GM19239 (cell line): ENCODE measurements at places on chromosomes 7 and 10.

GRCh38 chr7:37467002-37467401, 18.3 kb upstream of the ELMO1 start:
- DNase-seq: no peak

DNA sequence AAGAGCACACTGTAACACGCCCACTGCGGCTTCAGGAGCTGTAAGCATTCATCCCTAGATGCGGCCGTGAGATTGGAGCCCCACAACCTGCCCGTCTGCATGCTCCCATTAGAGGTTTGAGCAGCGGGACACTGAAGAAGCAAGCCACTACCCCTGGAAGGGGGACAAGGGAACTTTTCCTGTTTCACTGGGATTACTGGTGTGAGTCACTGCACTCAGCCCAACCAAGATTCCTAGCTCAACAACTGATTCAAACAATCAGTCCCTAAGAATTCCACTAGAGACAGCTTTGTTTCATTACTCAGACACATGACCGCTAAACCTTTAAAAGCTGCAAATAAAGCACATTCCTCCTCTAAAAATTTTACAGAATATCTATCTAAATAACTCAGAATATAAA, 69.8 kb downstream of the ORC5 start:
- DNase-seq: no peak

GRCh38 chr7:65307651-65308299, 65.9 kb upstream of the ZNF92 start:
- peak; percentile 21 for DNase-seq

GRCh38 chr7:83588602-83589240, 60.2 kb downstream of the SEMA3E start:
- DNase-seq: no peak

DNA sequence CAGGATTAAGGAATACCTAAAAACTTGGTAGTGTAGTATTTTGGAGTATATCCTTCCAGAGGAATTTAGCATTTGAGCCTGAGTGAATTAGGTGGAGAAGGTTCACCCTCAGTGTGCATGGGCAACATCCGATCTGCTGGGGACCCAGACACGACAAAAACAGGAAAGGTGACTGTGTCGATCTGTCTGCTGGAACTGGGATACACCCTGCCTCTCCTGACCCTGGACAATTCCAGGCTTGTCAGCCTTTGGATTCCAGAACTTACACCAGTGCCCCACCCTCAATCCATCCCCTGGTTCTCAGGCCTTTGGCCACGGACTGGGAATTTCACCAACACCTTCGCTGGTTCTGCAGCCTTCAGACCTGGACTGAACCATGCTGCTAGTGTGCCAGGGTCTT, 41.9 kb downstream of the PTPRE start:
- no peak for DNase-seq

GRCh38 chr7:128887169-128888038, 23.1 kb downstream of the KCP start:
- no peak for DNase-seq

DNA sequence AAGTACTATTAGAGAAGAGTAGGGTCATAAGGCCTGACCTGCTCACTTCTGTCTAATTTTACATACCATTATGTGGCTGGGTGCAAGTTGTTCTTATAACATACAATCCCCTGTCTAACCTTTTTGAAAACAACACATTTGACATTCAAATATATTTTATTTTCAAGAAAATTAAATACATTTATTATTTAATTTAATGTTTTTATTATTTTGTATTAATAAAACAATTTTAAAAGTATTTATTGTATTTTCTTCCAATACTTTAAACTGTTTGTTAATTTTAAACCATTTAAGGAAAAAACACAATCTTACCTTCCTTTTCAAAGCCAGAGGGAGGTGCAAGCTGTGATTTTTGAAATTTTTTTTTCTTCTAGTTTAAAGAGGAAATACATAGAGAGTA, 232.8 kb downstream of the KCND2 start:
- DNase-seq: no peak

DNA sequence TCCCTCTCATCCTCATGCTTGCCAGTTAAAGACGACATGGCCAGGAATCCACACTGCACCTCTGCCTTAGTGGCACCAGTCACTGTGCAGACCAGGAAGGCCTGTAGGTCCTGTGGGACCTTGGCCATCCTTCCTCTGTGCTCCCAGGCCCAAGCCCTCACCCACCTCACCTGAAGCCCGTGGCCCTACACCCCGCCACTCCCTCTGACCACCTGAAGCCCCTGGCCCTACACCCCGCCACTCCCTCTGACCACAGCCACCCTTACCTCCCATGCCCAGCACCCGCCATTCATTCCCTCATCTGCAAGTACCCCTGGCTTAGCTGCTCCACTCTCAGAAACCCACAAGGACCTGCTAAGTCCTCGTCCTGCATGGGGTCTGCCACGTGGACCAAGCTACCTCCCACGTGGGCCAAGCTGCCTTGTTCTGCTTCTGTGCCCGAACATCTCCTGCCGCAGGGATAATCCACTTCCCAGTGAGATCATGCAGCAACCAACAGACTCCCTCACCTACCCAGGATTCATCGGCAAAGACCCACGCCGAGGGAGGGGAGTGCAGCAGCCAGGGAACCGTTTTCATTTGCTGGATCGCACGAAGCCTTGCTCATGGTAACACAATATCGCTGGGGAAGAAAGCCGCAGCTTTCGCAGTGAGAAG, 151.2 kb downstream of the TCERG1L start:
- no peak for DNase-seq

GRCh38 chr7:21462081-21462480, 34.2 kb downstream of the SP4 start:
- no peak for DNase-seq

DNA sequence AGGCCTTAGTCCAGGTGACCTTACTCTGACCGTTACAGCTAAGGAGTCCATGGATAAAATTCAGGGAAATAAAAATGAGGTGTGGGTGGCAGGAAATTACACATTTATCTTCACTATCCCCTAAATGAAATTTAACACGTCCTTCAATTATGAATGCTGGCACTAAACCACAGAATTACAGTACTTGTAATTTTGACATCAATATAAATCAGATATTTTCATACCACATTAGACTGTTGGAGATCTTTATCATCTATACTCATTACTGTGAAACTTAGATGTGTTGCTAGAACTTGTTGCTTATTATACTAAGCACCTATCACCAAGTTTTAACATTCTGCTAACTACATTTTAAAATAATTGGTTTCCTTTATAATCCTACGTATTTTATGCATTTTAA, 51.1 kb downstream of the IGF2BP3 start:
- no peak for DNase-seq

DNA sequence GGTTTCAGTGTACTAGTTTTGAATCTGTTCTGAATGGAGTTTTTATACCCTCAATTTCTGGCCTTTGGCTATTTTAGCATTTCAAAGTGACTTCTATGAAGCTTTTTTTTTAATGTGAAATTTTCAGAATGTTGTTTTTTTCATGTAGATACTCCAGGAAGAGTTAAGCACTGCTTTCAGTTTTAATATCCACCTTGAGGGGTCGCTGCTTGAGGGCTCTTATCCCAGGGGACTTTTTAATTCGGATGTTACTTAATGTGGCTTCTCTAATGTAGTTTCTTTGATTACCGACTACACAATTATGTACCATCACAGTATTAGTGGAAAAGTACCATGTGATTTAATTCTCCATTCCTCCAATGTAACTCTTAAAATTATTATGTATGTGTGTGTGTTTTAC, 5.2 kb downstream of the IFIT5 start:
- no peak for DNase-seq

- DNase-seq: no peak
Observed at GRCh38 chr7:48741545-48741944, 182.8 kb upstream of the CDC14C start.

DNA sequence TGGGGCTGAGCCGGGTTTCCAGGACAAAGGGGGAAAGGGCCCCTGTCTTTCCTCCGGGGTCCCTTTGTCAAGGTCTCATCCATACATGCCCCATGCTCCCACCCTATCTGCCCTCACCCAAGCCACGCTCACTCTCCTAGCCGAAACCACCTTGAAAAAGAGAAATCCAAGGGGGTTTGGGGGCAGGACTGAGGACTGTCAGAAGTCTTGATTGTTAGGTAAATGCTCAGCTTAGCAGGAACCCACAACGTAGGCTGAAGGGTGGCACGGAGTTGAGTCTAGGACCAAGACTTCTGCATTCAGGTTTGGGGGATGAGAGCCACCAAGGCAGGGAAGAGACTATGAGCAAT, 719 bp upstream of the PGAM2 start:
- no peak for DNase-seq

DNA sequence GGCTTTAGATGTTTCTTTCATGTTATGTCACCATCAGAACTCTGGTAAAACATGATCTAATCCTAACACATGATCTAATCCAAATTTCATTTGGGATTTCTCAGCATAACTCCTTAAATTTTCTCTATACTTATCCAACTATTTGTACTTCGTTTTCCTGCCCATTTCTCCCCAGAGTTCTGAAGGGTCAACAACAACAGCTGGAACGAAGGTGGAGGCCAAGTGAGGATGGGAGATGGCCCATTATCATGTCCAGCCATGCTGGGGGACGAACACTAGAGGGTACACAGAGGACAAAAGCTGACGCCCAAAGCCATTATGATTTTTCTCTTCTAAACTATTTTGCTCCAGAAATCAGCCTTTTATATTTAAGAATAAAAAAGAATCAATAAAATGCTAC, 185.4 kb downstream of the DOCK4 start:
- no peak for DNase-seq

- DNase-seq: no peak
Observed at GRCh38 chr10:19549503-19549902, 266.7 kb upstream of the PLXDC2 start.

DNA sequence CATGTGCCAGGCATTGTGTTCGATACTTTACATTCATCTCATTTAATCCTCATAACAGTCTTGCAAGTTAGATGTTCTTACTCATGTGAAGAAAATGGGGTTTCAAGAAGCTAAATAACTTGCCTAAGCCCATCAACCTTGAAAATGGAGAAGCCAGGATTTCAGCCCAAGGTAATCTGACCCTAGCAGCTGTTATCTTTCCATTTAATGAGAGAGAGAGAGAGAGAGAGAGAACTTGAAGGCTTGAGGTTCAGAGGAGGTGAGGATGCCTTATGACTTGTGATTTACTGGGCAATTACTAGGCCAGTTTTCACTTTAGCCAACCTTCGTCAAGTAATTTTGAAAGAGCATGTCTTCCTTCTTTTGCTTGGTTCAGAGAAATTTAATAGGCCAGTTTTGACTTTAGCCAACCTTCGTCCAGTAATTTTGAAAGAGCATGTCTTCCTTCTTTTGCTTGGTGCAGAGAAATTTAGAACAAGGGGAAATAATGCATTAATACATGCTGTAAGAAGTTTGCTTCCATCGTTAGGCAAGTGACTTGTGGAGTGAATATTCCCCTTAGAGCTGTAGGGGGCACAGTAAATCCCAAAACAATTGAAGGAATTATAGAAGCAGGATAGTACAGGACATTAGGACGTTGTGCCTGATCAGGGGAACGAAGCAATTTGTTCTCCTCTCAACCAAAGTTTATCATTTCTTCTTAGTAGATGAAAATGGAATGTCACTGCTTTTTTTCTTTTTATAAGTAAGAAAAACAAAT, 143.0 kb upstream of the BMPER start:
- no peak for DNase-seq

GRCh38 chr7:31679574-31680305, 7.3 kb upstream of the PPP1R17 start:
- DNase-seq: no peak

DNA sequence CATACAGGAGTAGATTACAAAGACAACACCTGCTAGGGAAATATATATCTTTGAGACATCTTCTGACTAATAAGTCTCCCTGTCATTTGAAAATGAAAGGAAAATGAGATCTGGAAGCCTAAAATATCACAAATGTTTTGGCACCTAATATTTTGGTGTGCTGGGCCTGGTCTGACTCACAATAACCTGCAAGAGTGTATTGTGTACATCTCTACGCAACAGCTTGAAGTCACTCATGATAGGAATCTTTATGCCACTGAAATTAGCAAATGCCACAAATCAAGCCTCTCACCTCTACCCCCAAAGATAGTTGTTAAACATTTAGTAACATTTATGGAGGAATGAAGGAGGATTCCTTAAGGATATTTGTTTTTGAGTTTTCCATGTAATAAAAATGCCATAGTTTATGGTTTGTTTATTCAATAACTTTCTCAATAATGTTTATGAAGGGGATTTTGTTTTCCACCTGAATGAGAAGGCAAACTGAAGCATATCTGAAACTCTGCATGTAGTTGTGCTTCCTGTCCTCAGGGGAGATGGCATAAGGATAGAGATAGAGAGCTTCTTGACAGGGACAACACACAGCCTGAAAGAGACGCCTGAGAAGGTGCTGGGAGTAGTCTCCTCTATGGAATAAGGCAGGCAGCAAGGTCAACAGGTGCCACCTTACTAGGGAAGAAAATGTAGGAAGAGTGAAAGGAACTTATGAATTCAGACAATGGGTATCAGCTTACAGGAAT, 197.4 kb downstream of the AHR start:
- no peak for DNase-seq

DNA sequence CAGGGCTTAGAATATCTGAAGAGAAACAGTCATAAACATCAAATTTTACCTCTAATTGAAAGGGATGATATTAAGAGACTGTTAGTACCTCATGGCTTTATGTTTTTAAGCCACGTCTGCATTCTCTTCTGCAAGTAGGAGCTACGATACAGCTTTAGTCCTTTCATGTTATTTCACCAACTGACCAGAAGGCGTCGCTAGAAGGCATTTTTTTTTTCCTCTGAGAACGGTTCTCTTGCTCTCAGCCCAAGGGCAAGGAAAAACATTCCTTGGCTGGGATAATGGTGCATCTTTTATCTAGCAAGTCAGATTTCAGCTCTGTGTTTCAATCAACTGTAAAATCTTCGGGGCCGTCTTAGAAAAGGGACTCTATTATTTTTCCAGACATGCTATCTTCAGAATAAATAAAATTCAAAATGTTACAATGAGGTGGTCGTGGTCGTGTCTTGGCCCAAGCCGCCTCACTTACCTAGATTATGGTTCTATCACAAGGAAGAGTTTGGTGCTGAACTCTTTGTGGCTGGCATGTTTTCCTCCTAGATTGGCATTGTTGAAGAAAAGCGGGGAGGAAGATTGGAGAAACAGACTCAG, 41.6 kb upstream of the LYZL2 start:
- peak; percentile 41 for DNase-seq

DNA sequence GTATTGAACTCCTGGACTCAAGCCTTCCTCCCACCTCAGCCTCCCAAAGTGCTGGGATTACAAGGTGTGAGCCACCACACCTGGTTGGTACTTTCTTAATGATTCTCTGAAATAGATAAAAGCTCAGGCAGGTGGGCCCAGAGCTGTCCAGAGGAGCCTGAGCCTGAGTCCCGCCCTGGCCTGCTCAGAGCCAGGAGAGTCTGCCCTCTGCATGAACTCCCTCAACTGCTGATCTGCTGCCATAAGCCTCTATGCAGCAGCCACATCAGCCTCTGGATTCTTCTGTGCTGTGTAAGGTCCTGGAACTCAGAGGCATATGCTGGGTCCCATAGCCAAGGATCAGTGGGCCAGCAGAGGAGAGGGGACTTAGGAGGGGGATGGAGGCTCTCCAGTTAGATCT, 23.1 kb upstream of the DDIT4 start:
- DNase-seq: no peak

- no peak for DNase-seq
Observed at GRCh38 chr7:89839329-89839728, 314.9 kb upstream of the STEAP1 start.

GRCh38 chr10:7794251-7795026, 6.5 kb downstream of the ATP5F1C start:
- no peak for DNase-seq
